ENCODE measurements at places on chromosomes 12 and 14. TPM values are rescaled to one million over a fixed set of nuclear protein-coding genes. Genes with fewer than 3 reads are reported as not detected.

GRCh38 chr12:115609347-115609746 lies 668.1 kb downstream of the MED13L start:
- DNase-seq, result no peak

DNA sequence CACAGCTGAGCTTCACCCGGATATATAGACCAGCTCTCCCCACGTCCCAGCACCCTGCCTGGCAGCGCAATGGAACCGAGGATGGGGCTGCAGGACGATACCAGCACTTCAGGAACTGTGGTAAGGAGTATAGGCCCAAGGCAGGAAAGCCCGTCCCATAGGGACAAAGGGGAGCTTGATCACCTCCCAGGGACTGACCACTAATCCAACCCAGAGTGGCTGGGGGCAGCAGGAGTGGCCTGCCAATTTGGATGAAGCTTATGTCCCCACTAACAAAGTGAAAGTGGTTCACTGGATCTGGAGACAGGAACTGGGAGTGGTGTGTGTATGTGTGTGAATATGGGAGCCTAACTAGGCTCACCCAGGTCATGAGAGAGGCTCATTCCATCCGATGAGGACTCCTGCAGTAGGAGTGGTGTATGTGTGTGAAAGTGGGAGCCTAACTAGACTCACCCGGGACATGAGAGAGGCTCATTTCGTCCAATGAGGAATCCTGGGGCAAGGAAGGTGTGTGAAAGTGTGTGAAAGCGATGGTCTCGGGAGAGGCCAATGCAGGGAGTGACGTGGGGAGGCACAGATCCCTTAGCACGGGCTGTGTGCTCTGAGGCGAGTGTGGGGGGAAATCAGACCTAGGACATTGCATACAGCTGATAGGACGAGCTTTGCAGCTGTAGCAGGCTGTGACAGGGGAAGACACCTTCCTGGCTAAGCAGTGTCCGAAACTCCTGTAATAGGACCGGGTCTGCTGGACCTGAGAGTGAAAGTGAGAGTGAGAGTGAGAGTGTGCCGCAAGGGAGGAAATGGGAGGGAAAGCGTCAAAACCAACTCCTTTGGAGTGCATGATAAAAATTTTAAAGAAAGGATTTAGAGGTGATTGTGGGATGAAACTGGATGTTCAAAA lies 25.7 kb downstream of the KLRK1 start:
- DNase-seq, result peak; percentile 32

DNA sequence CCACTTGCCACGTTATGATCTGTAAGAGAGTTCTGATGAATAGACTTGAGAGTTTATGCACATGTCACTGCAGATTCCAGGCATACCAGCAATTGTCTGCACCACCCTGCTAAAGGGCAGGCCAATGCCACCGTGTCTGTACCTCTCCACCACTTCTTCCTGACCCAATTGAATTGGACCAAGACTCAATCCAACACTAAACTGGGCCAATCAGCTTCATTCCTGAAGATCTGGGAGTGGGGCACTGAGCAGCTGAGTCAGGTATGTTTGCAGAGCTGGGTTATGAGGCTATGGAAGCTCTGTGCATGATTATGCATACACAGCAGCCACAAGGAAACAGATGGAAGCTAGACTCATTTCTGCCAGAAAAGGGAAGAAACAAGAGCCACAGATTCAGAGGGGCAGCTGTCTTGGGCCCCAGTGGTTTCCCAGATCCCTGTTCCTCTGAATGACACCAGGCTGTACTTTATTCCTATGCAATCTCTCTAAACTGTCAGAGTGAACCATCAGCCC lies 28.0 kb downstream of the DAO start:
- no peak for DNase-seq

TMTC1 gene
- total RNA-seq, result 0.28 TPM

SLC10A1 gene
- total RNA-seq, result not detected
